Glomerular endothelial cell (primary cell): ENCODE measurements at places on chromosomes 11 and 22. TPM values are rescaled to one million over a fixed set of nuclear protein-coding genes. Genes with fewer than 3 reads are reported as not detected.
A peak's percentile ranks its signal among the peaks of the same experiment; 100 is the strongest.

- no peak for DNase-seq
Measured at GRCh38 chr11:64810891-64811272, 531 bp upstream of the MEN1 start.

CYP2D6 gene
- 0.76 TPM in 1 of 2 replicates, not detected in the other for total RNA-seq

GAS2 gene
- total RNA-seq: 0.58 and 0.88 TPM in 2 replicates

PRG3 gene
- total RNA-seq: not detected in 2 replicates

EI24 gene
- total RNA-seq: 128 and 189 TPM in 2 replicates

GRCh38 chr11:17740649-17741235 is 6.2 kb downstream of the KCNC1 start:
- no peak for DNase-seq

BTBD18 gene
- not detected in 2 replicates for total RNA-seq

DNA sequence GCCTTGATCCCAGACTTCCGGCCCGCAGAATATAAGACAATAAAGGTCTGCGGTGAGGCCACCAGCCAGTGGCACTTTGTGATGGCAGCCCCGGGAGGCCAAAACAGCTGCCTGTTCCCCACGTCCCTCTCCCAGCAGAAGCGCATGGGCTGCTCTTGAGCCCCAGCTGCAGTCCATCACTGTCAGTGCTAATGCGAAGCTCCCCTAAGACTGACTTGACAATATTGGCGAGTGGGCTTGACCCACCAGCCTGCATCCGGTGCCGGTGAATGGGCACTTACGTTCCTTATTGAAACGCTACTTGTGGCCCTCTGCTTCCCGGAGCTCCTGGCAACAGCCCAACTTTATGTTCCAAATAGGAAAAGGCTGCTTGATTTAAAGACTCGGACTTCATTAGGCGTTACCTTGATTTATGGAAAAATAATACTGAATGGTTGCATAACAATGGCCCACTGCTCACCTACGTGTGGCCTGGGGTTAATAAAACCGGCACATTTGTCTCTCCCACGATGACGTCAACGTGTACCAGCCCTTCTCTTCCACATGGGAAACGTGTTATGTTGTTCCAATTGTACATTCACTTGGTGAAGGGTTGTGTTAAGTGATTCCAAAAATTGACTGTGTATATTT is 93.4 kb upstream of the SEPTIN5 start:
- peak; percentile 63 for DNase-seq

DNA sequence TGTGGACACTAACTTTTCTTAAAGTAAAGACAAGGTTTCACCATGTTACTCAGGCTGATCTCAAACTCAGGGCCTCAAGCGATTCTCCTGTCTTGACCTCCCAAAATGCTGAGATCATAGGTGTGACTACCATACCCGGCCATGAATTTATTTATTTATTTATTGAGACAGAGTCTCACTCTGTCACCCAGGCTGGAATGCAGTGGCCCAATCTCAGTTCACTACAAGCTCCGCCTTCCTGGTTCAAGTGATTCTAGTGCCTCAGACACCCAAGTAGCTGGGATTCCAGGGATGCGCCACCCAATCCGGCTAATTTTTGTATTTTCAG is 29.7 kb upstream of the PCF11 start:
- no peak for DNase-seq

APOL5 gene
- not detected in 2 replicates for total RNA-seq

IGLL1 gene
- total RNA-seq: not detected in 2 replicates

GRCh38 chr22:38925571-38926041 is 31.8 kb upstream of the APOBEC3A start:
- no peak for DNase-seq

GRCh38 chr11:16126362-16126761 is 230.0 kb downstream of the SOX6 start:
- DNase-seq: no peak

UBQLN3 gene
- total RNA-seq: not detected in 2 replicates

SCGB2A2 gene
- total RNA-seq: not detected in 2 replicates

DNA sequence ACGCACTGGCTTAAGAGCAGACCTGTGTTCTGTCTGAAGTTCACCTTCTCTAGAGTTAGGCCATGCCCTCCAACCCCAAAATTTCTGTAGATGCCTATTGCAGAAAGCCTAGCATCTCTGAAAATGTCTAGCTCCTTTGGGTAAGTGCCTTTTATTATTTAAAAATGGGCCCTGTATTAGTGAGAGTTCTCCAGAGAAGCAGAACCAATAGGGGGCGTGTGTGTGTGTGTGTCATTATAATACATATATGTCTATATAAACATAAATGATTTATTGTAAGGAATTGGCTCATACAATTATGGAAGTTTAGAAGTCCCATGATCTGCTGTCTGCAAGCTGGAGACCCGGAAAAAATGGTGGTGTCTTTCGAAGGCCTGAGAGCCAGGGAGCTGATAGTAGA is 144.7 kb downstream of the TTC17 start:
- no peak for DNase-seq
